GM23248 (cell line): ENCODE measurements at places on chromosomes 3 and 15.

- no peak for DNase-seq
Observed at GRCh38 chr3:97613139-97613538, 151.4 kb upstream of the ARL6 start.

- peak; percentile 53 for DNase-seq
Observed at GRCh38 chr3:33218446-33219174, at the start of gene SUSD5. Gene SUSD5, minus strand, starts transcription at chr3:33218810. Its CDS starts 13 bp downstream, at chr3:33218797.

- peak; percentile 28 for DNase-seq
Observed at GRCh38 chr3:121747976-121748375, 1.6 kb downstream of the GOLGB1 start.

- DNase-seq: peak; percentile 80
Observed at GRCh38 chr15:39426552-39427532, 154.0 kb upstream of the THBS1 start.

- no peak for DNase-seq
Observed at GRCh38 chr15:31221936-31222515, 104.6 kb upstream of the KLF13 start.

- DNase-seq: no peak
Observed at GRCh38 chr3:128801779-128802380, 75.9 kb downstream of the RAB7A start.

DNA sequence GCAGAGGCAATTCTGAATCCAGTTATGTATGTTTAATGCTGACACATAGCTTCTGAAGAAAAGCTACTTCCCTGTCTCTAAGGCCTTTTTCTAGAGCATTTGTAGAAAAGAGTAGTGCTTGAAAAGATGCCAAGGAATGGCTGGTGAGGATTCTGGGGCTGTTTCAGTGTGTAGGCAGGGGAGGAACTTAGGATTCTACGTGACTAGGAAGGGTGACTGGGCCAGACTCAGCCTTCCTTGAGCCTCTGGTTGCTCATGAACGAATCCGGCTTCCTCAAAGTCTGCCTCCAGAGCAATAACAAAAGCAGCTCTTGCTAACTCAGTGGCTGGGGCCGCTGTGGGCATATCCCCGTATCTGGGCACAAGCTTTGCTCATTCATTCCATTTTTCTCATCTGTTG lies 104.8 kb upstream of the WNT5A start:
- peak; percentile 59 for DNase-seq

DNA sequence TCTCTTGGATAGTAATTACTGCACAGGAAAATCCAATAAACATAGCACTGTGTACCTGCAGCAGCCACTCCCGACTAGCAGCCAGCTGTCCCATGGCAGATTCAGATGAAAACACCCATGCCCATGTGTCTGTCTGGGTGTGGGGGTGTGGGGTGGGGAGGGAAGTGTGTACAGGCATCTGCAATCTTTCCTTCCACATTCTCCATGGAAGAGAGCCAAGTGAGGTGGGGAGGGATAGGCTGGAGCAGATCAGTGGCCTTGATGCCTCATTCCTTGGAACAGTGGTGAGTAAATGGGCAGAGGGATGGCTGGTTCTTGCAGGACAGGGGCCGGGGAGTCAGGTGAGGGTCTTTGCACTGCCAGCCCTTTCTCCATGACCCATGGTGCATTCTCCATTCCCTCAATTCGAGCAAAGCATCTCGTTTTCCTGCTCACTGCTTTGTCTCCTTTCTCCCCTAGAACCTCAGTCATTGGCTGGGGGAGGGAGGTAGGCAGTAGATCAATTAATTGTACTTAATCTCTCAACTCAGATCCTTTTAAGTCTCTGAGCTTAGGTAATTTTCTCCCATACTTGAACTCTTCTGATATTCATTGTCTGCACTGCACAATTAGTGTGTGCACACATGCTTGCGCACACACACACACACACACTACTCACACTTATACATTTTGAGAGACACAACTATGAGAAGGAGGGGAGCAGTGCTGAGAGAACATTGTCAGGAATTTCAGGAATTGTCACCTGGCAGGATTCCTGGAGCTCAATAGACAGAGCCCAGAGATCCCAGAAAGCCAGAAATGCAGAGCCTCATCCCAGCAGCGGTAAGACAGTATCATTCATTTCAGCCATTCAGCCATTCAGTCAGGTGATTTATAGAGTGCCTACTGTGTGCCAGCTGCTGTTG lies 31.9 kb downstream of the PDIA5 start:
- DNase-seq: peak; percentile 45

DNA sequence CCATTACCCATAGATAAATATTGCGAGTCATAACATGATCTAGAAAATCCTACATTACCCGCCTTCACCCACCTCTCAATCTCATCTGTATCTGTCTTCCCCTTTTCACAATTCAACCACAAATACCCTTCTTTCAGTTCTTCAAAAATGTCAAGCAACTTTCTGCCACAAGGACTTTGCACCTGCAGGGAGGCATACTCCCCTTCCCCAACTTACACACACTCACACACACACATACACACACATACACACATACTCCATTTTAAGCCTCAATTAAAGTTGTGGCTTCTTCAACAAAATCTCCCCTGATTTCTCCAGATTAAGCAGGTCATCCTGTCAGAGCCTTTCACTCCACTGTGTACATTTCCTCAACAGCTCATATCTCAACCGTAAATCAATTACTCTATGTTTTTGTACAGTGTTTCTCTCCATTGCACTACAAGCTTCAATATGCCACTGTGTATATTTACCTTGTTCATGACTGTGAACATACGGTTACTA lies 33.1 kb upstream of the CCDC50 start:
- no peak for DNase-seq

DNA sequence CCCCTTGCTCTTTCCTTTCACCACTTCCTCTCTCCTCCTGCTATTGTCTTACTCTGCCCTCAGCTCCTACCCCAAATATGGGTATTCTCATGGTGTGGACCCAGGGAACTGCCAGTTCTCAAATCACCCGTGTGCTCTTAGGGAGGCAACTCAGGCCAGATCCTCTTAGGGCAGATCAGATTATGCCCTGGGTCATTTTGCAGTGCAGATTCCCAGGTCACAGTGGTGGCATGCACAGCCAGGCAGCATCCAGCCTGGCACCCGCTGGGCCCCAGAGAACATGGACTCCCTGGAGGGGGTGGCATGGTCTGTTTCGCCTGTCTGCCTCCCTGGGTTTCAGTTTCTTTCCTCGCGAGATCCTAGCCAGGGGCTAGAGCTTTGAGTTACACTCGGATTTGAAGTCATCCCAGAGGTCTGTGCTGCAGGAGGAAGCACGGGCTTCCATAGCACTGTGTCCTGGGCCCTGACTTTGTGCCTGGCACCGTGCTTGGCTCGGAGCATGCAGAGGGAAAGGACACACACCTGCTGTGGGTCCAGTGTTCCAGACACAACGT lies 96.1 kb downstream of the TOP2B start:
- DNase-seq: no peak

- no peak for DNase-seq
Observed at GRCh38 chr15:80822676-80823075, 43.5 kb downstream of the CEMIP start.

DNA sequence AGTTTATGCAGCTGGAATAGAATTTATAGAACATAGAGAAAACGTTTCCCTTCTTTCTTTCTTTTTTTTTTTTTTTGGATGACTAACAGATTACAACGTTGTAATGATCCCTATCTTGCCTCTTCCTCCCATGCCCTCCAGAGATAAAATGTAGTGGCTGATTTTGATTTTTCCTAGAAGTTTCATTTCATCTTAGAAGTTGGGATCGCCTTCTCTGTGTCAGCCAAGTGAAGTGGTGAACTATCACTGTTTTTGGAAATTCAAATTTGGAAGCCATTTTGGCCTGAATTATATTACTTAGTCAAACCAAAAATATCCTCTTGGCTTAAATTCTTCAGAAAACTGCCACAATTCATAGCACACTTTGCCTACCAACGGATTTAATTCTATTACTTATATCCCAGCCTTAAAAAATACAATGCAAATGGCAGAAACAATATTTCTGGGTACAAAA lies 1025.5 kb upstream of the NR2F2 start:
- peak; percentile 13 for DNase-seq

GRCh38 chr3:38690185-38690584 lies 40.7 kb upstream of the SCN5A start:
- DNase-seq: no peak

- no peak for DNase-seq
Observed at GRCh38 chr3:76352511-76353284, 567.3 kb upstream of the ZNF717 start.

- DNase-seq: peak; percentile 79
Observed at GRCh38 chr15:85622221-85622831, 172.4 kb downstream of the KLHL25 start.

- DNase-seq: peak; percentile 52
Observed at GRCh38 chr3:17157713-17158112, 273.0 kb downstream of the PLCL2 start.

DNA sequence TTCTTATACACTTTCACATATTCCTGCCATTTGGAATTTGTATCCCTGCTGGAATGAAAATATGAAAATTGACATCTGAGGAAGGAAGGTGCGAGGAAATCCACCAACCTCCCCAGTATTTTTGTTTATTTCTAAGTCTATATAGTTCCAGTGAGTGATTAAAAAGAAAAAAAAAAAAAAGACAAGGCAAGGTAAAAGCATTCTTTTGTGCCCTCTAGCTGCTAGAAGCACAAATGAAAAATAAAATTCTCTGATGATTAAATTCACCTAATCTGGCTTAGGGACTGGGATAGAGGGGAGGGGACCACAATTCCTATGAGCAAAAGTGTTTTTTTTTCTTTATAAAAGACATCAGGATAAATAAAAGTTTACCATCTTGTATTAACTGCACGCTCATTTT lies 370.9 kb downstream of the NR2F2 start:
- peak; percentile 3 for DNase-seq

DNA sequence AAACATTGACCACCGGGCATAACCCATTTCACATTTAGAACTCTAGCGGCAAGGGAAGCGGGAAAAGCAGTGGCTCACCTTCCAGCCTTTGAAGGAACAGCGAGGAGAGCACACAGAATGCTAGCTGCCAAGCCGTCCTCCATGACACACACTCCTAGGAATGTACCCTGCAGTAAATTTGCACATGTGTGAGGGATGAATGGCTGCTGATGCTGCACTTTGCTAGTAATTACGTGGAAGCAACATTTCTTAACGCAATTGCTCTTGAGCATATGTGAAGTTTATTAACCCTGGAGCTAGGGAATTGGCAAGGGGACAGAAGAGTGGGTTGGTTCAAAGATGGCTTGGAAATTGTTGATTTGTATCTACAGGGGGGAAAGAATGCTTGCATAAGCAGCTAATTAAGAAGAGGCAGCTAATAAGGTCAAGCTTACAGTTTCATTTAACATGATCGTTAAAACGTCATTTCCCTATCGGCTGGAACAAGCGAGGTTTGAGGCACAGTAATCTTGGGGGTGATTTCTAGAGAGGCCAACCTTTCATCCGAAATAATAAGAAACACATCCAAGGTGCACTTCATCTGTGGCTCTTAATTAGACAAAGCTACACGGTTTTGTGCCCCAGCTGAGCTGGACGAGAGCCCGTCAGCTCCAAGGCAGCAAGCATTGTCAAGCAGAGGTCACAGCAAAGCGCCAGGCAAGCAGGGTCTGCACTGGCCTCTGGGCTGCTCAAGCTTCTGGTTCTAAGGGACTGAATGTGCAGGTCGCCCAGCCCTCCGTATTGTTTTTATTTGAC lies 123.4 kb downstream of the CHSY1 start:
- DNase-seq: peak; percentile 91
